ENCODE measurements at places on chromosomes 4 and X. TPM values are rescaled to one million over a fixed set of nuclear protein-coding genes. Genes with fewer than 3 reads are reported as not detected.

The GABRG1 gene
- polyA plus RNA-seq, result not detected

The NUDT10 gene
- not detected for polyA plus RNA-seq

The SSX3 gene
- polyA plus RNA-seq, result not detected

The SMIM10 gene
- not detected for polyA plus RNA-seq

The SYNPO2 gene
- 0.04 TPM for polyA plus RNA-seq

The TXLNG gene
- 20.2 TPM for polyA plus RNA-seq

The FAM193A gene
- polyA plus RNA-seq, result 4.4 TPM

The GPR143 gene
- 0.21 TPM for polyA plus RNA-seq

The C4orf36 gene
- polyA plus RNA-seq, result not detected

The FHIP1A gene
- not detected for polyA plus RNA-seq

The HAUS3 gene
- polyA plus RNA-seq, result 43.9 TPM

The LANCL3 gene
- 0.10 TPM for polyA plus RNA-seq

The S100P gene
- 3.9 TPM for polyA plus RNA-seq

The SUPT20HL2 gene
- polyA plus RNA-seq, result not detected

The TLR2 gene
- polyA plus RNA-seq, result 3.0 TPM

The EGFL6 gene
- polyA plus RNA-seq, result not detected

The EVC gene
- polyA plus RNA-seq, result not detected

The SCOC gene
- 63.7 TPM for polyA plus RNA-seq

The CPLX1 gene
- 0.26 TPM for polyA plus RNA-seq

All from CD4-positive, alpha-beta memory T cell (primary cell).